ENCODE measurements at places on chromosomes 1 and 21.

DNA sequence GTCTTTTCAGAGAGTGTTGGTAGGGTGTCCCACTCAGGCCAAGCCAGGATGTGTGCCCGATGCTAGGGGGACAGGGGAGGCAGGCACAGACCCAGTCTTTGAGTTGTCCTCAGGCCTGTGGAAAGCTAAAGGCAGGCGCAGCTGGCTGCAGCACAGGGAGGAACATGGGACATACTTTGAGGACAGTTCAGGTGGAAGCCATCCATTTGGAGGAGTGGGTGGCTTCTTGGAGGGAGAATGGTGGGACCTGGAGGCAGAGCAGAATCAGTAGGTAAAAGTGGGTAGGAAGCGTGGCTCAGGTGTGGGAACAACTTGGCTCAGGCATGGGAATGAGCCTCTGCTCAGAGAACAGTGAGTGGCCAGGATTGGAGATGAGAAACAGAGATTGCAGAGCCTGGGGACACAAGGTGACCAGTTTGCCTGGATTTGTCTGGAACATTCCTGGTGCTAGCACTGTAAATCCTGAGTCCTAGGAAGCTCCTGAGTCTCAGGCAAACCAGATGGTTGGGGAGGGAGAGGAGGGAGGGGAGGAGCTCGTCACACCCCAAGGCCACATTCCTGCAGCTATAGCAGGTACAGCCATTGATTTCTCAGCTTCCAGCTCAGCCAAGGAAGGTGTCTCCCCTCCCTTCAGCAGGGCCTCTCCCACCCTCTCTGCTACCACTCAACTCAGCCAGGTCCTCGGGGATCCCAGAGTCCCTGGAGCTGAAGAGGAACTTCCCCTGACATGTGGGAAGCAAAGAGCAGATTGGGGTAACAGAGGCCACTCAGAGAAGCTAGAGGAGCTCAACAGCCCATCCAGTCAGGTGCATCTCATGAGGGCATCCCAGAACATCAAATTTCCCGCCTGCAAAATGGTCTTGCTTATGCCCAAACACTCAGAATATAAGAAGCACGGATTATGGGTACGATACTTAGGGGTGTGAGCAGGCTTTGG, 65.2 kb upstream of the TINAGL1 start:
- H3K27me3 ChIP-seq: peaks cover 40% of the 10 kb centered on the region
- no peak overlapping the region for H3K27ac ChIP-seq
- H3K4me3 ChIP-seq: no peak overlapping the region
- no peaks in the 10 kb centered on the region for H3K4me1 ChIP-seq

GRCh38 chr1:16442941-16443340, 2.4 kb downstream of the NECAP2 start:
- H3K4me1 ChIP-seq: peaks cover 43% of the 10 kb centered on the region
- H3K36me3 ChIP-seq: peaks cover 51% of the 10 kb centered on the region
- no peaks in the 10 kb centered on the region for H3K27me3 ChIP-seq

GRCh38 chr1:84433258-84434080, 35.2 kb downstream of the DNASE2B start:
- no peaks in the 10 kb centered on the region for H3K36me3 ChIP-seq
- no peaks in the 10 kb centered on the region for H3K27me3 ChIP-seq
- DNase-seq: no peak
- H3K27ac ChIP-seq: no peak overlapping the region

DNA sequence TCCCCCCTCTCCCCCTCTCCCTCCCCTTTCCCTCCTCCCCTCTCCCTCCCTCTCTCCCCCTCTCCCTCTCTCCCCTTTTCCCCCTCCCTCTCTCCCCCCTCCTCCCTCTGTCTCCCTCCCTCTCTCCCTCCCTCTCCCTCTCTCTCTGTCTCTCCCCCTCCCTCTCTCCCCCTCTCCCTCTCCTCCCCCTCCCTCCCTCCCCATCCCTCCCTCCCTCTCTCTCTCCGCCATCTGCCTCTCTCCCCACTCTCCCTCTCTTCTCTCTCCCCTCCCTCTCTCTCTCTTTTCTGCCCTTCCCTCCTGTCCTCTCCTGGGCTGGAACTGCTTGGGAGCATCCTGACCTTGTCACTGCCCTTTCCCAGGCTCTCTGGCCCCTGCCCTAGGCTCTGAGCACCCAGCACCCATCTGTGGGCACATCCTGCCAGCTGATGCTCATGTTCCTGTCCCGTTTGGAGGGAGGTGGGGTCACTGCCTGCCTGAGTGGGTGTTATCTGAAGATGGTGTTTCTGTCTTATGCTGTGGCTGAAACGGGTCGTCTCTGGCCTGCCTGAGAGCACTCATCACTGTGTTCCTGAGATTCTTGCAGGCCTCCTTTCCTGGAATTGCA, 10.8 kb downstream of the FTCD start:
- no peaks in the 10 kb centered on the region for H3K27me3 ChIP-seq
- no peak overlapping the region for H3K27ac ChIP-seq
- no peak overlapping the region for H3K4me3 ChIP-seq
- peaks cover 10% of the 10 kb centered on the region for H3K4me1 ChIP-seq
- DNase-seq: no peak
- H3K36me3 ChIP-seq: no peaks in the 10 kb centered on the region

GRCh38 chr1:62924983-62925790, 141.3 kb downstream of the ATG4C start:
- no peaks in the 10 kb centered on the region for H3K4me1 ChIP-seq
- no peak for DNase-seq
- no peak overlapping the region for H3K27ac ChIP-seq

- no peak for DNase-seq
- no peaks in the 10 kb centered on the region for H3K27me3 ChIP-seq
- no peak overlapping the region for H3K27ac ChIP-seq
- H3K4me3 ChIP-seq: no peak overlapping the region
- H3K4me1 ChIP-seq: no peaks in the 10 kb centered on the region
Measured at GRCh38 chr1:162913345-162913744, 52.4 kb upstream of the CCDC190 start.

GRCh38 chr1:82792151-82792550, 991.4 kb downstream of the ADGRL2 start:
- H3K27ac ChIP-seq: no peak overlapping the region
- DNase-seq: no peak
- no peak overlapping the region for H3K4me3 ChIP-seq
- no peaks in the 10 kb centered on the region for H3K27me3 ChIP-seq
- no peaks in the 10 kb centered on the region for H3K36me3 ChIP-seq
- no peaks in the 10 kb centered on the region for H3K4me1 ChIP-seq

DNA sequence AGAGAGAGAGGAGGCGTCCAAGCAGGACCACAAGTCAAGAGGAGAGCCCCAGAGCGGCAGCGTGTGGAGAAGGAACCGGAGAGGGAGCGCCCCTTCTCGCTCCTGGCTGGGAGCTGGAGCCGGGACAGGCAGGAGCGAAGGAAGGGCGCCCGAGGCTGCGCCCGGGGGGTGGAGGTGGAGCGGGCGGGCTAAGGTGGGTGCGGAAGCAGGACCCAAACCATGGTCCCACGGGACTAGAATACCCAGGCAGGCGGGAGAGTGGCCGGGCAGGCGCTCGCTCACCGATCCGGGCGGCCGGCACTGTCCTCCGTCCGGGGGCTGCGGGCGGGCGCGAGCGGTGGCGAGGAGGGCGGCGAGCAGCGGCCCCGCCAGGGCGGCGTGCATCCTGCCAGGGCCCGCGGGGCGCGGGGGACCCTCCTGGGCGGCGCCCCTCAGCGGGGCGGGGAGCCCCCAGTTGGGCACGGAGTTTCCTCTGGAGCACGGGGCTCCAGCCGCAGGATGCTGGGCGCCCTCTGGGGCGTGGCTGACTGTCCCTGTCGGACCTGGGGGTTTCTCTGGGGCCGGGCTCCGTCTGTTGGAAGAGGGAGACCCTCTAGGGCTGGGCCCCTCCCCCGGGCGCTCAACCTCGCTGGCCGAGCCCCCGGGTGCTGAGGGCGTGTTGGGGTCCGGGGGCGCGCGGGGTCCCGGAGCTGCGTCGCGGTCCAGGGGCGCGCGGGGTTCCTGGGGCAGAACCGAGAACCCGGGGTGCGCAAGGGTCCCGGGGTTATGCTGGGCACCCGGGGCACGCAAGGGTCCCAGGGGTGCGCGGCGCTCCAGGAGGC, 569 bp downstream of the TRABD2B start:
- DNase-seq: no peak
- H3K36me3 ChIP-seq: no peaks in the 10 kb centered on the region
- H3K4me1 ChIP-seq: peaks cover 32% of the 10 kb centered on the region
- peaks cover 75% of the 10 kb centered on the region for H3K27me3 ChIP-seq
- H3K27ac ChIP-seq: peak overlapping the region; percentile 74

DNA sequence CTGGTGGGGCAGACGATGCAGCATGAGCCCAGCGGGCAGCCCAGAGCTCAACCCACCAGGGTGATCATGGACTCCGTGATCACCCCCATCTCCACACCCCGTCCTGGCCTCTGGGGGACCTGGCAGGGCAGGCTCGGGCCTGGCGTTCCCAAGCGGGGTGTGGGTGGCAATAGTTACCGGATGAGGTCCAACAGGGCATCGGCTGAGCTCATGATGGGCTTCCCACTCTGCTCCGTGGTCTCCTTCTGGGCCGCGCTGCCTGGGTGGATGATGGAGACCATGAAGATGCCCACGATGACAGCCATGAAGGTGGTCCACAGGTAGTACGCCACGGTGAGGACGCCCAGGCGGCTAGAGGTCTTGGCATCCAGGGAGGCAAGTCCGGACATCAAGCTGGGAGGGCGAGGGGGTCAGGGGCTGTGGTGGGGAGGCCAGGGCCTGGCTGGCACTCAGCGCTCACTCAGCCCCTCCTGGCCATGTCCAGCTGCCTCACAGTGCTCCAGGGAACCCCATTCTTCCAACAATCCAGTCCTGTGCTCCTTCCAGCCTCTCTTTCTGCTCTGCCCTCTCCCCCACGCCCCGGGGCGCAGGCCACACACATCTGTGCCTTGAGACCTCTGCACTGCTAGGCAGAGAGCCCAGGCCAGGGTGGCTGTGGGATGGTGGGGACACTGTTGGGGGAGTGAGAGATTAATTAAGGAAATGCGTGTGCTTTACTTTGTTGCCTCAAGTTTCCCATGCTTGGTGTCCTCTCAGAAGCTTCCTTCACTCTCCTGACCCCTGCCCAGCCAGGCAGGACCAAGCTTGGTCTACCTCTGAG, 27.6 kb downstream of the SLC1A7 start:
- H3K4me3 ChIP-seq: no peak overlapping the region
- H3K27me3 ChIP-seq: peaks cover under 1% of the 10 kb centered on the region
- peaks cover 2% of the 10 kb centered on the region for H3K4me1 ChIP-seq
- DNase-seq: no peak

DNA sequence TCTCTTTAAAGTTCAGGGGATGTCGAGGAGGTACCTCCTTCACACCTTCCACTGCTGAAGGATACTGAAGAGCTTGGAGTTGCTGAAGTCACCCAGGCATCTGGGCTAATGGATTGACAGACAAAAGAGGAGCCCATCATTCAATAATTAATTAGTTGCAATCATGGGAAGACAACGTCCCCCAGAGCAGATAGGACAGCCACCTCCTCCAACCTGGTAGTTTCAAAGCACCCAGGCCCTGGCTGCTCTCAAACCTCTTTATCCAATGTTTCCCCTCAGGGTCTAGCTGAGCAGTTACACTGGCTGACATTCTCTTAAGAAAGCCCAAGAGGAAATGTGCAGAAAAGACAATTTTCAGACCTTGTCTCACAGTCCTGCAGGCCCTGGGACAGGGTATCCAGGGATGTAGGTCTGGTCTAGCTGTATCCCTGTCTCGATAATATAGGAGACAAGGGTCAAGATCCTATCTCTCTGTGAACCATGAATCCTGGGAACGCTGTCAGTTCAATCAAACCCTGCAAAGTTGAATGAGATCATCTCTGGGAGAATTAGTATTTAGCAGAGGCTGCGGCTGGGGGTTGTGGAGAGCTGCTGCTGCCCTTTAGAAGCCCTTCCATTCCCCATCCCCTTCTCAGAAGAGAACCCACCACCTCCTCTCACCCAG, 1.1 kb downstream of the TSPAN2 start:
- H3K27ac ChIP-seq: peak overlapping the region; percentile 89
- H3K4me3 ChIP-seq: peak overlapping the region; percentile 84
- peaks cover 5% of the 10 kb centered on the region for H3K27me3 ChIP-seq
- no peak for DNase-seq
- H3K36me3 ChIP-seq: no peaks in the 10 kb centered on the region

GRCh38 chr1:155847823-155848529, 9.0 kb downstream of the GON4L start:
- H3K36me3 ChIP-seq: peaks cover 29% of the 10 kb centered on the region
- no peak overlapping the region for H3K27ac ChIP-seq
- no peak overlapping the region for H3K4me3 ChIP-seq
- no peaks in the 10 kb centered on the region for H3K27me3 ChIP-seq

DNA sequence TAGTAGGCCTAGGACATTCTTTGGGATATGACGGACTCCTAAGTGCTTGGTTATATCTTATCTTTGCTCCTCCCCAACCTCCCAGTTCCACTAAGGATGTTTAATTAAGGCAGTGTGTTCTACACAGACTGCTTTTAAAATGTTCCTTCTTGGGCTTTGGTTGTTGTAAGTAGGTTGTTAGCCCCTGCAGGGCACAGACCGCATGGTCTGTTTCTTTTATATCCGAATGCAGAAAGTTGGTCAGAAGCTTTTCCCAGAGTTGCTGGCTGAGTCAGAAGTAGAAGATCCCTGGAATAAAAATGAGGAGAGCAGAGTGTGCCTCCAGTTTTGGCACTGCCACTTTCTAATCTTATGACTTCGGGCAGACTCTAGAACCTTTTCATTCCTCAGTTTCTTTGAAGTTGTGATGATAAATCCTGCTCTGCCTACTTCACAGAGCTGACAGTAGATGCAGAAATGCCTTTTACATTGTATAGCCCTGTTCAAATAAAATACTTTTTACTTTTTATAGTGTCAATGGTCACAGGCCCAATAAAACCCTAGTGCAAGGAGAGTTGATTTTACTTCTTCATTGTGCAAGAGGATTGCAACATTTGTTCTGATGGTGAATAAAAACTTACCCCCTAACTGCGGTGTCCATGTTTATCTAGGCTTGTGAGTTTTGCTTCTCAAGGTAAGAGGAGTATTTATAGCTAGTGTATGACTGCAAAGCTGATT, 18.4 kb downstream of the FMN2 start:
- no peak for DNase-seq
- no peaks in the 10 kb centered on the region for H3K36me3 ChIP-seq
- H3K27me3 ChIP-seq: peaks cover 21% of the 10 kb centered on the region
- no peak overlapping the region for H3K27ac ChIP-seq
- no peaks in the 10 kb centered on the region for H3K4me1 ChIP-seq

- H3K4me1 ChIP-seq: no peaks in the 10 kb centered on the region
- H3K27ac ChIP-seq: no peak overlapping the region
- no peaks in the 10 kb centered on the region for H3K36me3 ChIP-seq
- H3K27me3 ChIP-seq: no peaks in the 10 kb centered on the region
Measured at GRCh38 chr1:246215510-246215903, 291.6 kb downstream of the SMYD3 start.

- DNase-seq: no peak
- peaks cover 56% of the 10 kb centered on the region for H3K36me3 ChIP-seq
- H3K27me3 ChIP-seq: no peaks in the 10 kb centered on the region
- peak overlapping the region; percentile 94 for H3K27ac ChIP-seq
- H3K4me3 ChIP-seq: no peak overlapping the region
- H3K4me1 ChIP-seq: peaks cover 36% of the 10 kb centered on the region
Measured at GRCh38 chr1:7781923-7782495, 2.1 kb upstream of the PER3 start.

DNA sequence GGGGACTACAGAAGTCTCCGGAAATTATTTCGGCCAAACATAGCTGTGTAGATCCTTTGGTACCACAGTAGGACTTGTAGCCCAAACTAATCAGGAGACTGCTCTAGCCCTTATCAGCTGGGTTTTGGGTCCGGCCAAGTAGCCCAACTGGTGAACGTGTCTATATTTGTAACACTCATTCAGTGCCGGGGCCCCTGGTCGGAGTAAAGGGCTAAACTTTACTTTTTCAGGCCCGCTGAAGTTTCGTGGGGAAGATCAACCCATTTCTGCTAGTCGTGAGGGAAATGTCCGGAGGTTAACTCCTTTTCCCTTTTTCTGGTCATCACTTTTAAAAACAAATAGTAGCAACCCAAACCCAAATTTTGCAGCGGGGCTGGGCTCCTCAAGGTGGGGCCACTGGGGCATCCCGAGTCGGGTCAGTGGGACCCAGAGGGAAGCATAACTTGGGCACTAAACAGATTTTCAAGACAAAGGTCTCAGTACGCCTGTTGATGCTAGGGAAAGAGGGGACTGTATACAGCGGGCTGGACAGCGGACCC, 1.7 kb downstream of the LHX9 start:
- H3K36me3 ChIP-seq: no peaks in the 10 kb centered on the region
- no peak overlapping the region for H3K27ac ChIP-seq
- peak overlapping the region; percentile 63 for H3K4me3 ChIP-seq
